ENCODE measurements at places on chromosomes 12 and 14.

GRCh38 chr14:59768855-59769375, 101.7 kb downstream of the RTN1 start:
- DNase-seq, result no peak

- no peak for DNase-seq
Observed at GRCh38 chr14:71659159-71659558, 273.1 kb upstream of the RGS6 start.

DNA sequence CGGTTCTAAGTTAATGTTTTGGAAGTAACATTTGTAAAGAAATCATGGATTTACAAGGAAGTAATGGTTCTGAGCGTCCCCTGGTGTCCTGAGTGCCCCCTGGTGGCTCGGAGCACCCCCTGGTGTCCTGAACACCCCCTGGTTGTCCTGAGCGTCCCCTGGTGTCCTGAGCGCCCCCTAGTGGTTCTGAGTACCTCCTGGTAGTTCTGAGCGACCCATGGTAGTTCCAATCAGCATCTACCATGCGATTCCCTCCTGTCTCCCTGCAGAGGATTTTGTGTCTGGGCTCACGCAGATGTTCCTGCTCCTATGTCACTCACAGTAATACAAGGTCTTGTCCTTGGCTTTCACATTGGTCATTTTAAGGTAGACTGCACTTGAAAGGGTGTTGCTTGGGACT, 1352.9 kb downstream of the TMEM121 start:
- peak; percentile 66 for DNase-seq

DNA sequence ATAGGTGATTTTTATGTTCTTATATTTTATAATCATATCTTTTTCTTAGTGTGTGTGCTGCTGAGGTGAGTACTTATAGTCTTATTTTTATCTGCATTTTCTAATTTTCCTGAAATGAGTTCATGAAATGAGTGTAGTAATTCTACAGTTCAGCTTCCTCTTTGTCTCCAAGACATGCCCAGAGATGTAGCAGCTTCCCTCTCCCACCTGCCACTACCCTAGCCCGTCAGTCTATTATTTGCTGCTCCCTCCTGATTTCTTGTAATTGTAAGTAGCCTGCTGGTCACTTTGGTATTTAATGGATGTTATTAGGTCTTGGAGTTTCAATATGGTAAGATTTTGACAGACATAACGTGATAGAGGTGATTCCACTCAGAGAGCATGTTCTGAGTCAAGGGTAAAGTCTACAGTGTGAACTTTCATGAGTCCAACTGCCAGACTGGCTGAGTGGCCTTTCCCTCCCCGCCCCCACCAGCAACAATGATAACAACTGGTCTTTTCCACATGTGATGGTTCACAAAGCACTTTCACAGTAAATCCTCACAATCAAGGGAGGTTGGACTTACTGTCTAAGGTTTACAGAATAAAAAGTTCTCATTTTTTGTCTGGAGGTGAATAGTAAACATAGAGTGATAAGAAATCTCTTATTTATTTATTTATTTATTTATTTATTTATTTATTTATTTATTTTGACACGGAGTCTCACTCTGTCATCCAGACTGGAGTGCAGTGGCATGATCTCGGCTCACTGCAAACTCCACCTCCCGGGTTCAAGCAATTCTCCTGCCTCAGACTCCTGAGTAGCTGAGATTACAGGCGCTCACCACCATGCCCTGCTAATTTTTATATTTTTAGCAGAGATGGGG, 4.2 kb upstream of the RIPK3 start:
- DNase-seq, result no peak
